ENCODE measurements at places on chromosomes 6 and 20. TPM values are rescaled to one million over a fixed set of nuclear protein-coding genes. Genes with fewer than 3 reads are reported as not detected.

Gene DDO
- total RNA-seq = 2.0 TPM

Gene SNRPB2
- total RNA-seq = 55.8 TPM

Gene PKIB
- total RNA-seq = not detected

Gene XKR7
- total RNA-seq = not detected

Gene GNMT
- not detected for total RNA-seq

Gene MATN4
- 0.17 TPM for total RNA-seq

Gene GMPR
- total RNA-seq = 26.0 TPM

Gene PTCHD4
- total RNA-seq = 6.1 TPM

Gene APCDD1L
- total RNA-seq = 0.17 TPM

Gene TRDN
- not detected for total RNA-seq

Gene SLC4A11
- total RNA-seq = 14.9 TPM

Gene MMP24
- 0.88 TPM for total RNA-seq

Gene LPA
- not detected for total RNA-seq

Gene PGC
- not detected for total RNA-seq

Gene NDUFAF5
- 17.7 TPM for total RNA-seq

Gene BPIFA1
- not detected for total RNA-seq

Gene WRNIP1
- total RNA-seq = 77.3 TPM

Gene GPX5
- not detected for total RNA-seq

Gene SLC52A3
- not detected for total RNA-seq

Gene TPBG
- total RNA-seq = 9.4 TPM

Gene TP53TG5
- not detected for total RNA-seq

Gene GPLD1
- total RNA-seq = 0.17 TPM

Gene ADGRG6
- 43.4 TPM for total RNA-seq

Gene SLC16A10
- 0.19 TPM for total RNA-seq

Gene FAM162B
- total RNA-seq = 4.3 TPM

Gene RAET1L
- total RNA-seq = not detected

Gene FNDC11
- total RNA-seq = 2.4 TPM

Gene DSTN
- total RNA-seq = 157 TPM

Gene SMOC2
- not detected for total RNA-seq

Gene POU5F1
- 0.68 TPM for total RNA-seq

Gene ERVFRD-1
- 0.05 TPM for total RNA-seq

Gene TSBP1
- total RNA-seq = not detected

Gene BNIP5
- total RNA-seq = not detected

Gene FRK
- 0.05 TPM for total RNA-seq

Gene LY6G6C
- not detected for total RNA-seq

Gene JPH2
- 0.17 TPM for total RNA-seq

Gene TNF
- 0.17 TPM for total RNA-seq

Gene TTLL9
- total RNA-seq = not detected

Gene SEMG1
- not detected for total RNA-seq

Gene PACRG
- 0.17 TPM for total RNA-seq

Gene CLPSL2
- total RNA-seq = not detected

Gene HDGFL1
- total RNA-seq = not detected

Gene OPRL1
- 5.4 TPM for total RNA-seq

Gene BTBD3
- total RNA-seq = 65.3 TPM

Gene PSORS1C2
- total RNA-seq = not detected

Gene DEFB116
- not detected for total RNA-seq

Gene NXT1
- 36.2 TPM for total RNA-seq

Gene MYCT1
- total RNA-seq = 112 TPM

Gene WDR27
- total RNA-seq = 21.0 TPM

Gene CLPSL1
- not detected for total RNA-seq

Gene SHLD1
- 2.6 TPM for total RNA-seq

All from dermis blood vessel endothelial cell (primary cell).